ENCODE measurements at places on chromosomes 6 and 20.

- no peak for DNase-seq
Measured at GRCh38 chr6:41697861-41698781, 37.3 kb downstream of the TFEB start.

DNA sequence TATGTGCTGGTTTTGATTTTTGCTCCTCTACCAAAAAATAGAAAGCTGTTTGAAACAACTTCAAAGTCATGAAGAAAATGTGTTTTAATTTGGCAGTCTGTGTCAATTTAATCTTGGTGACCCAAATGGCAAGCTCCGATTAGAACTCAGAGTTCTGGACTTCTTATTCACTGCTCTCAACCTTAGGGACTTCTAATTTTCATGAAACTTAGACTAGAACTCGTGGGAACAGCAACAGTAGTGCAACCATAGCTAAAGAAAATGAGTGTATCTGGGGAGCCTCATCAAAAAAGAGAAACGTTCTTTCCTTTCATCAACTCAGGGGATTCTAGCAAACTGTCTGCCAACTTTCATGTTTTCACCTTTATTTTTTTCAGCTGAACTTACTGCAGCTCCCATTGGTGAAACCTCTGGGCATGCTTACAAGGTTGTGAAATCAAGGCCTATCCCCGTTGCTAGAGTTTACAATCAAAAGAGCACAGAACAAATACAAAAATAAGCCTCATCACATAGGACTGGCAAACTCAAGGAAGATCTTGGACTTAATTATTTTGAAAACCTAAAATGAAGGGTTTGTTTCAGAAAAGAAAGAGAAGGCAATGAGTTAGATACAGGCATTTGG lies 114.0 kb upstream of the HSF2 start:
- DNase-seq = no peak

- DNase-seq = no peak
Measured at GRCh38 chr20:1722513-1723050, 65.0 kb upstream of the SIRPG start.

DNA sequence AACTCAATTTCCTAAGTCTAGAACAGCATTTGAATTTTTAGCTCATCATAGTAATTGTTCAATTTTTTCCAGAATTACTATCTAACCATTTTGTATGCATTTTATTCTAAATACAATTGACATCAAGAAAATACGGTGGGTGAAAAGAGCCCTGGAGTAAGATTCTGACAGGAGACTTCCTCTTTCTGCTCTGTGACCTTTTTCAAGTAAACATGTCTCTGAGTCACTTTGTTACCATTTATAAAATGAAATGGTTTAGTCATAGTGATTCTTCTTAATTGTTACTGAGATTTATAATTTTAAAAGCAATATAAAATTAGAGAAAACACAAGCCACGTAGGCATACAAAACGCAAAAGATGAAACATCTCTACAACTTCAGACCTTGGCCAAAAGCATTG lies 80.2 kb downstream of the PLCB1 start:
- no peak for DNase-seq

DNA sequence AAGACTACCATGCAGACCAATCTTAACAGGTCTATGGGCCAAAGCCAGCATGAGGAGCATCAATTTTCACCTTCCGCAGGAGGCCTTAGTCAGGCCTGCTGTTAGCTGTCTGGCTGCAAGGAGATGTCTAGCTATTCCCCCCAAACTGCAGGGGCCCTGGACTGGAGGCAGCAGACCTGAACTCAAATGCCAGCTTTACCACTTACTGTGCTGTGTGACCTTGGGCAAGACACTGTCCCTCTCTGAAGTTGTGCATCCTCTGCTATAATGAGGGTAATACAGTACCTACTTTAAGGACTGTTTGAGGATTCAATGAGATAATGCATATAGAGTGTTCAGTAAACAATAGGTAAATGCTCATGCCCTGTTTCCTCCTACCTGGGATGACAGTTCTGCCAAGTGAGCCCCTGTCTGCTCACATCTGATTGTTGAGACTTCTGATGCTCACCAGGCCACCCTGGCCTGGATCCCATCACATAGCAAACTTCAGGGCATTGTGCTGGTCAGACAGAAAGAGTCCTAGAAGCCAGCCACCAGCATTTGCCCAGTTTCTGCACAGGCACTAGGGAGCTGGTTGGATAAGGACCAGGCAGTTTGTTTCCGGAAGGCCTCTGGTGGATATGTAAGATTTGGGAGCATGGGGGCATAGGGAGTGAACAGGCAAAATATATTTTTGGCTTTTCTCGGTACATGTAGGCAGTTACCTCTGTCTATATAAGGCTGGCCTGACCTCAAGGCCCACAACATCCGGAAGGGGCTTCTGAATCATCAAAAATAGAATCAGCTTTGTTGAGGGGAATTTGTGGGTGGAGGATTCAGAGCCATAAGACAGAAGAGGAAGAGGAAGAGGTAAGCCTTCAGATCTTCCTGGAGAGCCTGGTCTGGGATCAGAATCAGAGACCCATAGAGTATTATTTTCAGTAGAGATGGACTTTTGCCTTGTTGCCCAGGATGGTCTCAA lies 2.3 kb upstream of the OCSTAMP start:
- DNase-seq = no peak

DNA sequence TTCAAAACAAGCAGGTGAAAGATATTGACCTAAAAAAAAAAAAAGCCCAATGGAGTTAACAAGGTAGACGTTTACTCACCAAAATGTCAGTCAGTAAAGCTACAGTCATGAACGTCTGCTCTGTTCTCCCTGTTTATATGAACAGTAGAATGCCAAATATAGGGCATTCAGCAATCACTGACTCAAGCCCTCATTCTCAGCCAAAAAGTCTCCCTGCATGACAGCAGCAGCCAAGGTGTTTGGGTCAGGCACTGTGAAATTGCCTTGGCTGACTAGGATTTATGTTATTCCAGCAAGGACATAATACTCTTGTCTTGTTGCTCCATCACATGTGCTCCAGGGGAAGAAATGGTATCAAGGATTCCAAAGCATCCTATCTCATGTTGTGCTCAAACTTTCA lies 194.7 kb upstream of the RSPO3 start:
- DNase-seq = no peak

DNA sequence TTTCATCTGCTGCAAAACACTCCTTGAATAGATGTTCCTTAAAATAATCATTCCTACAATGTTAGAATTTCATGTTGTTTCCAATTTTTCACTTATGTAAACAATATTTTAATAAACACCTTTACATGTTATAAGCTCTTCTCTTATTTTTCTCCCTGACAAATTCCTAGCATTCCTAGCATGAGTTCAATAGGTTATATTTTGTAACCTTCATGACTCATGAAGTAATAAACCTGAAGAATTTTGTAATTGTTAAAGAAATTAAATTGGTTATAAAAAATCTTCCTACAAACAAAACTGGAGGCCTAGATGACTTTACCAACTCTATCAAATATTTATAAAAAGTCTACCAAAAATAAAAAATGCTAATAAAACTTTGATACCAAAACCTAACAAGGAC lies 66.3 kb downstream of the NT5E start:
- no peak for DNase-seq

DNA sequence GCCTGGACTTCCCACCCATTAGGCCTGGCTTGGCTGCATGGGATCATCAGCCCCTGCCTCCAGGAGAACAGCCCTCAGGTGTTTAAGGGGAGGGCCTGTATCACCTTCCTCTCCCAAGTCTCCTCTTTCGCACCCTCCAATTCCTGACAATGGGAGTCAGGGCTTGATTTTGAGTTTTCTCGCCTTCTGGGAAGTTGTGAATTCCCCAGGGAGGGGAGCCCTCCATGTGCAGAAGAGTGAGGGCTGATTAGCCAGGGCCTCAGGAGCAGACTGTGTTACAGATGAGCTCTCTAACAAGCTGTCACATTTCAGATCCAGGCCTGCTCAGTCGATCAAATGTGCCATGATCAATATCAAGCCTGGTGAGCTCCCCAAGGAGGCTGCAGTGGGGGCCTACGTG lies 42.4 kb downstream of the CNBD2 start:
- no peak for DNase-seq

Measured in erythroblast (primary cell).